ENCODE measurements at places on chromosomes 1 and 21.

GRCh38 chr21:40882192-40882915 is 35.4 kb upstream of the DSCAM start:
- DNase-seq: no peak

GRCh38 chr1:205458777-205459566 is 3.1 kb upstream of the BLACAT1 start:
- peak; percentile 17 for DNase-seq

DNA sequence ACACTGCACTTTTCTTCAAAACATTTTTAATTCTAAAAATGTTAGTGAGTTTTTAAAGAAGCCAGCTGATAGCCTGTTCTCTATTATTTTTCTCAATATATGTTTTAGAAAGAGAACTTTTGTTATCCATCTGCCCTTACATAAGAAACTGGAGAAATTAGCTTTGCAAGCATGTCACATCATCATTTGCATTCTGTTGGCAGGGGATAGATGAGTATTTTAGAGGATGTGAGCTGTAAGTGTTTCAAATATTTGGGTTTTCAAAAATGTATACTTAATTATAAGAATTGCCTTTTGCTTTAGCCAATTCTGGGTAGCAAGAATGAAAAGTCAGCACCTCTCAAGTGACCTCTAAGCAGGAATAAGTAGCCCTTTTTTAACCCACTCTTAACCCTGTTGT is 7.4 kb downstream of the NFIA start:
- no peak for DNase-seq

DNA sequence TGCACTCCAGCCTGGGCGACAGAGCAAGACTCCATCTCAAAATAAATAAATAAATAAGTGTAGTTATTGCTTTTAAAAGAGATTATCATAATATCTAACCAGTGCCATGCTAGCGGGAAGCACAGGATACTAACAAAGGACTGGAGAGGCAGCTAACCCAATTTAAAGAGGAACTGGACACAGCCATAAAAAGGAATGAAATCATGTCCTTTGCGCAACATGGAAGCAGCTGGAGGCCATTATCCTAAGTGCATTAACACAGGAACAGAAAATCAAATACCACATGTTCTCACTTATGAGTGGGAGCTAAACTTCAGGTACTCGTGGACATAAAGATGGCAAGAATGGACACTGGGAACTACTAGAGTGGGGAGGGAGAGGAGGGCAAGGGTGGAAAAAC is 54.9 kb downstream of the TM2D1 start:
- DNase-seq: no peak

DNA sequence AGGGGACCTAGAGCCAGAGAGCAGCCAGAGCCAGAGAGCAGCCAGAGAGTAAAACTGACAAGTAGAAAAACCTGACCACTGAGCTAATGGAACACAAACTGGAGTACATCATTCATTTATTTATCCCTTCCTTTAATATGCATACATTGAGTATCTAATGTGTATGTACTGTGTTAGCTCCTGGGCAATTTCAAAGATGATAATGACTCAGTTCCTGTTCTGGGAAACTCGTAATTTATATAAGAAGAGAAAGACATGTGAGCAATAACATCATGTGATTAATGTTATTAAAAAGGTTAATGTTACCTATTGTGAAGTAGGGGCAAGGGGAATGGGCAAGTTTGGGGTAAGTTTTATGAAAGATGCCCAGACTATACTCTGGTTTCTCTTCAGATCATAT is 199.9 kb downstream of the TNR start:
- no peak for DNase-seq

DNA sequence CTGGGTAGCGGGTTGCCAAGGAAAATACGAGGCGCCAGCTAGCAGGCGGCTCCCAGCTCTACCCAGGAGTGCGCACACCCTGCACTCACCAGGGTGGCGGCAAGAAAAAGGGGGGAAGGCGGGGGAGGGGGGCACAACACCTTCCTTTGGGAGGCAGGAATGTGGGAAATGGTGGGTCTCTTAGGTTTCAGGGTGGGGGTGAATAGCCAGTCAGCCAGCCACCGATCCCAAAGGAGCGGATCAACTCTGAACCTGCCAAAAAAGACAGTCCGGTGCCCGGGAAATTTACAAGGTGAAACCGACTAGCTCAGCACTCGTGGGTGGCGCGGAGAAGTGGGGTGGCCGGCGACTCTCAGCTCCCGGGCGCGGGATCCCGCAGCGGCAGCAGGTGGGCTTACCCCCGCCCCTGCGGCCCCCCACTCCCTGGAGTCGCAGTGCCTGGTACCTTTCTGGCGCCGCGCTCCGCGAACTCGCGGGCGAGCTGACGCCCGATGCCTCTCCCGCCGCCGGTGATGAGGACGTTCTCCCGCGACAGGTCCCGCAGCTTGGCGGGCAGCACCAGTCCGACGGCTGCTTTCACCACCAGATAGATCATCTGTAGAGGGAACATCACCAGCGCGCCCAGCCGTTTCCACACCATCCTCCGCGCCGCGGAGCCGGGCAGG is 1.2 kb downstream of the DHRS3 start:
- no peak for DNase-seq

- no peak for DNase-seq
Observed at GRCh38 chr1:41639332-41639936, 155.0 kb upstream of the EDN2 start.

DNA sequence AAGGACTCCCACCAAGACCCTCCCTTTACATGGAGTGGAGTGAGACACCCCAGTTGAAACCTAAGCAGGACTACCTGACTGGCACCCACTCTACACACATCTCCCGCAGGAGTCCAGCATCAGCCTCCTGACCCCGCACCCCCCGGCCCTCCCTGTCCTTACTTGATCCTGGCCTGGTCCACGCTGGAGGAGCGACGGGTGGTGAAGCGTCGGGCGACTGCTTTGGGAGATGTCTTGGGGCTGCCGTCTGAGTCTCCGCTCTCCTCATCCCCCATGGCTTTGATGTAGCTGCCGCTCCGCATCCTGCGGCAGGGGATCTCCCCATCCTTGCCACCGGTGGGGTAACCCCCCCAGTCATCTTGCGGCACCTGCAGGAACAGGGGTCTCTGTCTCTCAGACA is 29.5 kb downstream of the DLGAP3 start:
- DNase-seq: no peak

GRCh38 chr21:18041012-18041411 is 203.6 kb upstream of the CHODL start:
- DNase-seq: no peak

DNA sequence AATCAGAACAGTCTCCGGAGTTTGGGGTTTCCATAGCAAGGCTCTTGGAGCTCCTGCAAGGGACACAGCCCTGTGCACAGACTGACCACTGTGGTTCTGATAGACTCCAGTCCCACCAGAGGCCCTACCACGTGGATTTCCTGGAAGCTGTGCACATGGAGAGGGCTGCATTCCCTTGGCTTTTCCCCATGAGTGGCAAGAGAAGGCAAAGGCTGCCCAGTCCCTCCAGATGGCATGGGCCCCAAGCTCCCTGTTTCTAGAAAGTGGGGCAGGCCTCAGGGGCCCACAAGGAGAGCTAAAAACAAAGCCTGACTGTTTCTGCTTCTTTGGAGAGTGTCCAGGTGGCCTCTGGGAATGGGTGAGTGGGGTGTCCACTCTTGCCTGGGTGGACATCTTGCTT is 87.5 kb downstream of the DDX20 start:
- DNase-seq: no peak

DNA sequence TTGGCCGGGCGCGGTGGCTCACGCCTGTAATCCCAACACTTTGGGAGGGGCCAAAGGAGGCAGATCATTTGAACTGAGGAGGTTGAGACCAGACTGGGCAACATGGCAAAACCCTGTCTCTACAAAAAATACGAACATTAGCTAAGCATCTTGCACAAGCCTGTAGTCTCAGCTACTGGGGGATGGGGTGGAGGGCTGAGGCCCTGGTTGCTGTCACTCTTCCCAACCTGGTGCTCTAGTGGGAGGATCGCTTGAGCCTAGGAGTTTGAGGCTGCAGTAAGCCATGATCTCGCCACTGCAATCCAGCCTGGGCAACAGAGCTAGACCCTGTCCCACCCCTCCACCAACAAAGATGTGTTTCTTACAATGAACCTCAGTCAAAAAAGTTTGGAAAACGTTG is 2.8 kb downstream of the PHGDH start:
- no peak for DNase-seq

DNA sequence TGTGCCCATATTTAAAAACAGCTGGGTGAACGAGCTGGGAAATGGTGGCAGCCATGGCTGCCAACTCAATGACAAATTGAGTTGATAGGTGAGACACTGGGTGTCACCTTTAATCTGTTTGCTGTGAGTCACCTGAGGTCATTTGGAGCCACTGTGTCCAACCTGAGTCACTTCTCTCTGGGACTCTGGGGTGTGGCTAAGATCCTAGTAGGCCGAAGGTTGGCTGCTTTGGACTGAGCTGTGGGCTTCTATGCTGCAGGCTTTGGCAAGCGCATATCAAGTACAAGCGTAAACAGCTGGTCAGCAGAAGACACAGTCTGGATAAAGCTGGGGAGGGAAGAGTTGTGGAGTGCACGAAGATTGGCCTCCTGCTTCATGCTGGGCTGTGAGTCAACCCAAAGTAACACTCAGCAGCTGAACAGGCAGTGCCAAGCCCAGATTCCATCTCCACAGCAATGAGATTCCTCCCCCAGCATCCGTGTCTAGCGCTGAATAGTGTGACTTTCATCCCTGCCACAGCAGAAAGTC is 24.0 kb downstream of the TEX35 start:
- no peak for DNase-seq

- no peak for DNase-seq
Observed at GRCh38 chr1:171740356-171740863, 1.5 kb downstream of the VAMP4 start.

- DNase-seq: peak; percentile 8
Observed at GRCh38 chr1:6208723-6209660, 3.1 kb downstream of the RNF207 start.

DNA sequence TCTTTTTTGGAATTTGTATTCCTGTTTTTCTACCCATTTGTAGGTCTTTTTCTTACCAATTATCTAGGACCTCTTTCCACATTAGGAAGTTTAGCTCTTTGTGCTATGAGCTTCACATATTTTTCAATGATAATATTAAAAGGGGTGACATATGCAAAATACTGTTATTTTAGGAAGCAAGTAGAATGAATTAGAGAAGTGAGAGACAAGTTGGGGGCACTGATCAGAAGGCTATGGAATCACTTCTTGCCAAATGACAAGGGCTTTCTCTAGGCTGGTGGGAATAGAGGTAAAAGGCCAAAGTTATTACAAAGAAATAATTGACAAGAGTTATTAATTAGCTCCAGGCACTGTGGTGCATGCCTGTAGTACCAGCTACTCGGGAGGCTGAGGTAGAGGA is 4.3 kb upstream of the BCAR3 start:
- no peak for DNase-seq

DNA sequence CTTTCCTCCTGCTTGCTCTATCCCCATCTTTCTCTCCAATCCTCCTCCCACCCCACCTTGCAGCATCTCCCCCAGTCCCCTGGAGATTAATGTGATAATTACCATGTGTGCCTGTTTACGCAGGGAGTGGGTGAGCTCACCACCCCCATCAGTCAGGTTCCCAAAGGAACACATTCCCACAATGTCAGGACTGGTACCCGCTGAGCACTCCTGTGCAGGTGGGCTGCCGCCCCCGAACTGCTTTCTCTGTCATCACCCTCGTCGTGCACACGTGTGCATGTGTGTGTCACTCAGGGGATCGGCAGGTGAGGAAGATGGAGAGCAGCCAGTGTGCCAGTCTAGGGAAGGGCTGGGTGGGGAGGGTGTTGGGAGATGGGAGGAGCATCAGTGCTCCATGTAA is 163.4 kb downstream of the CACNA1E start:
- no peak for DNase-seq

DNA sequence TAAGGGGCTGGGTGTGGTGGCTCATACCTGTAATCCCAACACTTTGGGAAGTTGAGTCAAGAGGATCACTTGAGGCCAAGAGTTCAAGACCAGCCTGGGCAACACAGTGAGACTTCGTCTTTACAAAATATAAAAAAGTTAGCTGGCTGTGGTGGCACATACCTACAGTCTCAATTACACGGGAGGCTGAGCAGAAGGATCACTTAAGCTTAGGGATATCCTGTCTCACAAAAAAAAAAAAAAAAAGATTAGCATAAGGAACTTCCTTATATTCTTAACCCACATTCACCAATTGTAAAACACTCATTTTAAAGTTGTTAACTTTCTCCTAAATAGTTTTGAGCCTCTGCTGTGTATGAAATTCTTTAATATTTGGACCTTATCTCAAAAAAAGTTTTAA is 53.1 kb downstream of the ABCD3 start:
- DNase-seq: no peak

DNA sequence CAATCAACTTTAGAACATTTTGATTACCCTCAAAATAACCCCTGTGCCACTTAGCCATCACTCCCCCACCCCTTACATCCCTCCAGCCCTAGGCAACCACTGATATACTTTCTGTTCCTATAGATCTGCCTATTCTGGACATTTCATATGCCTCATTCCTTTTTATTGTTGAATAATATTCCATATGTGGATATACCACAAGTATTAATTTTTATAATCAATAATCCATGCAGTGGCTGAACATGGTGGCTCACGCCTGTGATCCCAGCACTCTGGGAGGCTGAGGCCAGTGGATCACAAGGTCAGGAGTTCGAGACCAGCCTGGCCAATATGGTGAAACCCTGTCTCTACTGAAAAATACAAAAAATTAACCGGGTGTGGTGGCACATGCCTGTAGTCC is 20.1 kb upstream of the MED18 start:
- no peak for DNase-seq

DNA sequence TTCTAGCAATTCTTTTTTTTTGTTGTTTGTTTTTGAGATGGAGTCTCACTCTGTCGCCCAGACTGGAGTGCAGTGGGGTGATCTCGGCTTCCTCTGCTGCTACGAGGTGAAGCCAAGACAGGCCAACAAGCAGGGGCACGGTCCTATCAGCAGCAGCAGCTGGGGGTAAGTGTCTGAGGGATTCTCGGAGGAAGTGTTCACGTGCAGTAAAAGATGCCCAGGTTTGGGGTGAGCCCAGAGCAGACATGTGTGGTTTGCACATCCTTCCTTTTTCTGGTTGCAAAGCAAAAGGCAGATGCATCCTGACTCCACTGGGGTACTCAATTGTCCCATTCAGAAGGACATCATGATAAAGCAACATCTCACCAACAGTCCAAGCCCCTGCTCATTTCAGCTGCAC is 27.7 kb downstream of the PIGP start:
- DNase-seq: peak; percentile 18

- DNase-seq: no peak
Observed at GRCh38 chr1:31201931-31202360, 37.7 kb downstream of the NKAIN1 start.

- no peak for DNase-seq
Observed at GRCh38 chr21:15141261-15141970, 76.6 kb upstream of the NRIP1 start.

DNA sequence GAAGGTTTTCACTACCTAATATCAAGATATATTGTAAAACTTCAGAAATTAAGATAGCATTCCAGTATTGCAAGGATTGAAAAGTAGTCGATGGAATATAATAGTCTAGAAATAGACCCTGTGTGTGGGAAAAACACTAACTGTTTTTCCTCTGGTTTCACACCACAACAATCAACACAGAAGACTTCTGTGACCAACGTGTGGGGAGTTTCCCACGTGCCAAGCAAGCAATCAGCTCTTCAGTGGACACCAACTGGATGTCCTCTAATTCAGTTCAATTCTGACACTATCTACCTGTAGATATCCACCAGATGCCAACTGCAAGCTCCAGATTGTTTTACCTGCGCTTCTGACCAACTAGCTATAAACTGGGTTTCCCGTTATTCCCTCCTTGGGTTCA is 12.1 kb downstream of the CD244 start:
- no peak for DNase-seq

GRCh38 chr1:13514821-13515220 is 1.0 kb upstream of the LRRC38 start:
- DNase-seq: no peak
